Adipose tissue (tissue), 3 donors: ENCODE measurements at places on chromosomes 5 and 9. TPM values are rescaled to one million over a fixed set of nuclear protein-coding genes. Genes with fewer than 3 reads are reported as not detected.

Gene TTC39B
- 1.4 TPM for polyA plus RNA-seq

Gene SHISAL2B
- 0.27 TPM for polyA plus RNA-seq

Gene FAM153A
- polyA plus RNA-seq, result 0.21 TPM

Gene F2R
- 1.5 TPM for polyA plus RNA-seq

Gene DNAJC25
- 4.1 TPM for polyA plus RNA-seq

Gene CDH9
- not detected for polyA plus RNA-seq

Gene GRXCR2
- polyA plus RNA-seq, result not detected
